Activated CD4-positive, alpha-beta T cell treated with anti-CD3 and anti-CD28 coated beads for 24 hours (primary cell): ENCODE measurements at places on chromosomes 3 and 15.

GRCh38 chr3:148756311-148756710, 58.6 kb downstream of the AGTR1 start:
- no peak for DNase-seq

DNA sequence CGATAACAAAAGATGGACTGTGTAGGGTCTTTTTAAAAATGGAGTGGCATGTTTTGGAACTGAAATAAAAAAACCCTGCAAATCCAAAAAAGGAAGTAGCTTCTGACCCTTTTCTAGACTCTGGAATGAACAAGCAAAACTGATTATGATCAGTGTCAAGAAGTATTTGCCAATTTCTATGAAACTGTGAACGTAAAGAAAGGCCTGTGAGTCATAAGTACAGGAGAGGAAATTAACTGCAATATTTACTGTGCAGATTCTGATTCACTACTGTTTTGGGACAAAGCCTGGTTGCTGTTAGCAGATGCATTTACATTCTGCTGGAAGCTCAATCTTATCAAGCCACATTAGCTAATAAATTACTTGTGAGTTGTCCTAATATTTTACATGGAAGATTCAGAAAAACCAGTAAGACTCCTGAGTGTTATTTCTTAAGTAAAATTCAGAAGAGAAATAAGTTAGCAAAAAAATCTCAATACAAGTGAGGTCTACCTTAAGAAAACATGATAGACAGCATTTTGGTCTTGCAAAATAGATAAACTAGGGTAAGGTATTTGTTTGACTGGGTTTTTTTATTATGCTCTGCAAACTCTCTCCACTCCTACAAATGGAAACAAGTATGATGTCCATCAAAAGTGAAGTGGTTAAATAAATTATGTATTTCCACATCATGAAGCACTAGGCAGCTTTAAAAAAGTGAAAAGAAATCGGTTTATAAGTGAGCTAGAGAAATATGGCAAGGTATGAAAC, 90.2 kb upstream of the LMOD3 start:
- no peak for DNase-seq

DNA sequence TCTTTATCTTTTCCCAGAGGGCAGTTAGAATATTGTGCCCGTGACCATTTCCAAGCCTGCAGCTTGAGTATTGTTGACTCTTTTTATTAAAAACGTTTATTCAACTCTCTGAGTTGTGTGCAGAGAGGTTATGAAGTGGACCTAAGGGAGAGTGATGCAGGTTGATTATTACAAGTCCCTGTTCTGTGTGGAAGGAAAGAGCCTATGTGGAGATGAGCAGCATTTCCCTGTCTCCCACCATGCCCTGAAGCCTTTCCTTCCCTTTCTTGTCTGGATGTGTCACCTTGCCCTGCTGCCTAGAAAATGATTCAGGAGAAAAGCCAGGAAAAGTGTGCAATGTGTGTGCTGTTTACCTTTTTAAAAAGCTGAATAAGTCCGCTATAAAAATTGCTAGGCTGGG, 19.4 kb downstream of the ZPLD1 start:
- no peak for DNase-seq

GRCh38 chr3:172276103-172276502, 172.2 kb downstream of the GHSR start:
- DNase-seq = no peak

DNA sequence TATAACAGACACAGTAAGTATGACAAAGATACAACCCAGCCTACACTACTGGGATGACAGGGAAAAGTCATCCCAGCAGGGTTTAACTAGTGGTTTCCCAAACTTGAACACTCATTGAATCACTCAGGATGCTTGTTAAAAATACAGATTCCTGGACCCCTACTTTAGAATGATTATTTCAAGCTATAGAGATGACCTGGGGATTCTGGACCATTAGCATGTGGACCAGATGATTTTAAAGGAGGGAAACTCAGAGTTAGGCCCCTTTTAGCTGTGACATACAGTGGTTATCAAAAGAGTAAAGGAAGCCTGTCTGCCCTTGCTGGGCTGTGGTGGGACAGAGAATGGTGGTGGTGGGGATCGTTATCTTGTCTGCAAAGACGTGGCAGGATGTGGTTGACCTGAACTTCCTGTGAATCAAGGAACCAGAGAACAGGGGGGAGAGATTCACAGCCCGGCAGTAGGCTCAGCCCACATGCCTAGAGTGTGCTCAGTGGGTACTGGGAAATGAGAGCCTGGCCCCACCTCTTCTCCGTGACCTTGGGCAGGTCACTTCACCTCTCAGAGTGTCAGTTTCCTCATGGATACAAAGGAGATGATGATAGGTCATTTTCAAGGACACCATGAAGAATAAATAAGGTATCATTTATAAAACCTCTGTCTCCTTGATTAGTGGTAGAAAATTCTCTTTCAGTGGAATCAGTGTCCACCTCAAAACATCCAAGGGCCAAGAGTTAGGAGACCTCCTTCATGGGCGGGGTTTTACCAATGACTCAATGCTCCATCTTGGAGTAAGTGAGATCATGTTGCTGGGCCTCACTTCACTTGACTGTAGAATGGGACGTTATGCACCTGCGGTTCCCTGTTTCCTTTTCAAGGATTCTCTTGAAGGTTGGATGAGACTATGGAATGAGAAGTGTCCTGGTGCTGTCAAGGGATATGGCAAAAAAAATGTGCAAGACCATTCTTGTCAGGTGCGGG, 306.5 kb downstream of the RPLP1 start:
- DNase-seq = peak; percentile 69

DNA sequence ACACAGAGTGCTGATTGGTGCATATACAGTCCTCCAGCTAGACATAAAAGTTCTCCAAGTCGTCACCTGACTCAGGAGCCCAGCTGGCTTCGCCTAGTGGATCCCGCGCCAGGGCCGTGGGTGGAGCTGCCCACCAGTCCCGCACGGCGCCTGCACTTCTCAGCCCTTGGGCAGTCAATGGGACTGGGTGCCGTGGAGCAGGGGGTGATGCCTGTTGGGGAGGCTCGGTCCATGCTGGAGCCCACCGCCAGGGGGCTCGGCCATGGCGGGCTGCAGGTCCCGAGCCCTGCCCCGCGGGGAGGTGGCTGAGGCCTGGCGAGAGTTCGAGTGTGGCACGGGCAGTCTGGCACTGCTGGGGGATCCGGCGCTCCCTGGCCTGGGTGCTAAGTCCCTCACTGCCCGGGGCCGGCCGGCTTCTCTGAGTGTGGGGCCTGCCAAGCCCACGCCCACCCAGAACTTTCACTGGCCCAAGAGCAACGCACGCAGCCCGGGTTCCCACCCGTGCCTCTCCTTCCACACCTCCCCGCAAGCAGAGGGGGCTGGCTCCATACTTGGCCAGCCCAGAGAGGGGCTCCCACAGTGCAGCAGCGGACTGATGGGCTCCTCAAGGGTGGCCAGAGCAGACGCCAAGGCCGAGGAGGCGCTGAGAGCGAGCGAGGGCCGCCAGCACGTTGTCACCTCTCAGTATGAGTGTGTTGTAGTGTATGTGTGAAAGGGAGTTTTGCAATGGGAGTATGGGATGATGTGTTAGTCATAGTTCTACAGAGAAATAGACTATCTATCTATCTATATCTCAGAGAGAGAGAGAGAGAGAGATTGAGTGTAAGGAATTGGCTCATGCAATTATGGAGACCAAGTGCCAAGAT, 69.0 kb downstream of the UBE2E2 start:
- DNase-seq = no peak

DNA sequence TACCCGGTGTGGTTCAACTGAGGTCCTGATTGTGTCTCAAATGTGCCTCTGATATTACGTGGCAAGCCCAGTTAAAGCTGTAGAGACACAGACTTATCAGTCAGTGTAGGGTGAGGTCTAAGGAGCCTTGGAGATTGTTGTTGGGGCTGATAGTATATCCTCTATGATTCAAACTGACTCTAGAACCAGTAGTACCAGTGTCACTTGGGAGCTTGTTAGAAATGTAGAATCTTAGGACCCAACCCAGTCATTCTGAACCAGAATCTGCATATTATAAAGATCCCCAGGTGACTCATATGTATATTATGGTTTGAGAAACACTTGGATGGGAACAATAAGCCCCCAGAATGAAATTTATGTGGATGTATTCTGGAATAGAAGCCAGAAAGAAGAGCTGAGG, 83.5 kb downstream of the PIK3R4 start:
- no peak for DNase-seq

DNA sequence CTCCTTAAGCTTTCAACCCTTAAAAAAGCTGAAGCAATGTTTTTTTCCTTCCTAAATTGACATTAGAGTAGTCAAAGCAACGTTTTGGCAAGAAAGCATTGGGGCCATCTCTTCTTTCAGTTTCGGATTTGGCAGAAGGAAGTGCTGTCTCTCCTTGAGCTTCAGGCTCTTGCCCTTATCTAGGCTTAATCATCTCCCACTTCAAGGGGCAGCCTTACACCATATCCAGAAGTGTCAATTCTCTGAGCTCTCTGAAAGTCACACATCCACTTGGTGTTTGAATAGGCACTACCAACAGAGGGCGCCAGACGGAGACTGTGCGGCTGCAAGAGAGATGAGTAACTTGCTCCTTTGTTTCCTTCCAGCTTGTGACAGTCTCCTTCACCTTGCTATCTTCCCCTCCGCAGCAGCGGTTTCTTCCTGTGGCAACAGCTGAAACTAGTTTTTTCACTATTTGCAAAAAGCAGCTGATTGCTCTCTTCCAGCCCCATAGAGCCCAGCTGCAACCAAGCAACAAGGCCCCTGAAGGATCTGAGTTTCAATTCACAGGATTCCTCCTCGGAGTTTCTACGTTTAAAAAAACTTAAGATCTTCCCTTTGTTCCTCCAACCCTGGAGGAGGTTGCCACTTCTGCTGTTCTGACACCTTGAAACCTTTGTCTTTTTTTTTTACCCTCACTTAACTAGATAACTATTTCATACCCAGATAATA, 147.0 kb upstream of the SLCO3A1 start:
- peak; percentile 82 for DNase-seq

- DNase-seq = no peak
These were observed 14.9 kb upstream of the RPN1 start for GRCh38 chr3:128665362-128666021.

DNA sequence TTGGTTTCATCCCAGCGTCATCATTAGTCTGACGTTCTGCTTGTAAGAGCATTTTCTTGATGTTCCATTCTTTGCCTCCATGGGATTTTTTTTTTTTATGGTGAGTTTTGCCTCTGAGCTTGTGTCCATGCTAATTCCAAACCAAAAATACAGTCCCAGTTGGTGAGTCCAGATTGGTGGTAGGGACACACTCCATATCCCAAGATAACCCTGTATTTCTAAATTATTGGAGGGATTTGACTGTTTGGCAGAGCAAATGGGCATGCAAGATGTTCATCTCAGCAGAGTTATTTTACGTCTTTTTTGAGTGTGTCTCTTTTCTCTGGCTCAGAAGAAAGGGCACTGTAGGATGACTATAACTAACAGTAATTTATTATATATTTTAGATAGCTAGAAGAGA, 526.8 kb upstream of the CFAP20DC start:
- no peak for DNase-seq

DNA sequence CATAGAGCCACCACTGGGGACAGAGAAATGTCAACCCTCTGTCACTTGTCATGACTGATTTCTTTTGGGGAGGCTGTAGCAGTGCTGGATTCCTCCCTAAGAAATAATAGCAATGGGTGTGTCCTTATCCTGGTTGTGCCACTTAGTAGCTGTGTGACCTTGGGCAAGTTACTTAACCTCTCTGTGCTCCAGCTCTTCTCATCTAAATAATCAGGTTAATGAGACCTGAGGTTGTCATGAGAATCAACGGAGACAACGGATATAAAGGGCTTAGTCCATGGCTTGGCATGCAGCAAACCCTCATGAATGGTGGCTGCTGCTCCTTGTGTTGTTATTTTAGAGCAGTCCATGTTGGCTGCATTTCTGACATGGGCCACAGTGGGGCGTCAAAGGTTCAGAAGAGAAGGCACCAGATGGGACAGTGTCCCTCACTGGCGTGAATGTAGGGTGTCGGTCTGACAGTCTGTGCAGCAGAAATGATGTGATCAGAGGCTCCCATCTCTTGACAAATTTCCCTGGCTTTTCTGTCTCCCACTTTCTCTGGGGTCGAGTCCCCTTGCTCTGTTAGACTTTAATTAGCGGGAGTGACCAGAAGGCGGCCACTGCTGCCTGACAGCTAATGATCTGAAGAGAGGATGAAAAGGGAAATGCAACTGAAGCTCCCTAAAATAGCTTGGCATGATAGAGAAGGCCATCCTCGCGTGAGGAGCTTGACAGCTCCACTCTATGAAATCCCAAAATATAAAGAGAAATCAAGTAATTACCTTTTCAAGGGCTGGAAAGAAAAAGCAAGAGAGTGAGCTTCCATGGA, 209.4 kb downstream of the CADPS start:
- DNase-seq = no peak

- no peak for DNase-seq
These were observed 753 bp downstream of the EPHB1 start for GRCh38 chr3:134795746-134796280.

- DNase-seq = no peak
These were observed 21.9 kb upstream of the CPNE9 start for GRCh38 chr3:9681723-9682081.

DNA sequence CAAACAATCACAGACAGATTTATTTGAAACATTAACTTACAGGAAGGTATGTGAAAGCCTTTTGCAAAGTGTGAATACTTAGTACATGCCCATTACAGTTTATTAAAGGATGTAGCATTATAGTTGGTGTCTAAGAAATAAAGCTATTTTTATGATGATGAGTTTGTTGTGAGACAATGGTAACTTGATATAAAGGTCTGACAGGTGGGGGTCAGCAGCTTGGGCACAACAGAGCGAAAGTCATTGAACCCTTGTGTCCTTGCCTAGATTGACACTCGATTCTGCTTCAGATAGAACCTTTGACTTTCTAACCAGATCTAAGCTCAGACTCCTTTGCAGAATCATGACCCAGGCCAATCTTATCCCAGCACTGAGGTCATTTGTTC, 777.9 kb downstream of the NTRK3 start:
- no peak for DNase-seq

- no peak for DNase-seq
These were observed 33.0 kb upstream of the ABHD17C start for GRCh38 chr15:80662129-80662528.

DNA sequence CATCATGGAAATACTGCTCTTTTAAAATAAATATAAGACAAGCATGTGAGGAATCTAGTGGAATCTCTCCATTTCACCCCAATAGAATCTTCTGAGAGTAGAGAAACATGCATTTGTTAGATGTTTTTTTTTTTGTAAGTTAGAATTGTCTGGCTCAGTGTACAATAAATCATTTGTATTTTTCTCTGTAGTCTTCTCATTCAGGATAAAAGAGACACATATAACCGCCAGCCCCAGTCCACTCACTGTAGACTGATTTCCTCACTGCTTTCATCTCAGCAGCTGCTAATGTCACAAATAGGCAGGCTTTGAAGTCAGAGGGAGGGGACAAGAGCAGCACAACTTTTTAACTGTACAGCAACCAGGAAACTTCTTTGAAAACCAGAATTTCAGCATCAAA, 140.2 kb upstream of the RBMS3 start:
- no peak for DNase-seq

DNA sequence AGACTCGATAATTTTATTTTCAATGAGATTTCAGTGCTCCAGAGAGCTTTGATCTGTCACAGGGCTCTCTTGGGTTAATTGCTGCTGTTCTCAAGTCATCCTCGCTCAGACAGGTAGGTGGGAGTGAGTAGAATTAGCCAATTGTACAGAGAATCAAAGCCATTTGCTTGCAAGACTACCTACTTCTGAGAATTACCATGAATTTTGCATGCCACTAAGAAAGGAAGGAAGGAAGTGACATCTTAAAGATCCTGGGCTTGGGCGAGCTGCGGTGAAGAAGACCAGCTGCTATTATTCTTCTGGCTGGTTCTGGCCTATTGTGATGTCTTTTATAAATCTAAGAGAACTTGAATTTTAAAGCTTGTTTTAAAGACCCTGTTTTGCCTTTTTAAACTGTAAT, 154.1 kb upstream of the LPP start:
- no peak for DNase-seq
